ENCODE measurements at places on chromosomes 2 and 18.

- no peak for DNase-seq
Measured at GRCh38 chr2:172742931-172743540, 7.4 kb downstream of the RAPGEF4 start.

GRCh38 chr2:240182476-240182875 lies 42.0 kb upstream of the OTOS start:
- peak; percentile 57 for DNase-seq

- no peak for DNase-seq
Measured at GRCh38 chr2:195521589-195521988, 135.4 kb upstream of the SLC39A10 start.

- DNase-seq: no peak
Measured at GRCh38 chr2:120601566-120601965, 134.1 kb upstream of the GLI2 start.

GRCh38 chr2:196951973-196952372 lies 25.5 kb upstream of the PGAP1 start:
- no peak for DNase-seq

GRCh38 chr2:238638982-238639628 lies 208.8 kb upstream of the TWIST2 start:
- peak; percentile 9 for DNase-seq
